ENCODE measurements at places on chromosomes 2 and 18.

- no peak for DNase-seq
Observed at GRCh38 chr2:8525582-8526402, 156.1 kb upstream of the ID2 start.

DNA sequence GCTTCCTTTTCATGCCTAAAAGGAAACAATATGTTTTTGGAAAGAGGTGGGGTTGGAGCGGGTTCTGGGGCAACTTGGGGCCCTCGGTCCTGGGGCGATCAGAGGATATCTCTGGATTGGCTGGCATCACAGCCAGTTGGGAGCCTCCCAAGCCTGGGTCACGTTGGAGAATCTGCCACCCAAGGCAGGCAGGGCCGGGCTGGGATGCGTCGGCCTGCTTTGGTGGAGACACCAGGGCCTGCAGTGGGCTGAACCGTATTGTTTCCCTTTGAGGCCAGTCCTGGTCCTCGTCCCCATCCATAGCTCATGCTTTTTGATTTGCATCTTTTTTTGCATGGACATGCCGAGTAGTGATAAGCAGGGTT lies 235.8 kb downstream of the ATAD2B start:
- no peak for DNase-seq

DNA sequence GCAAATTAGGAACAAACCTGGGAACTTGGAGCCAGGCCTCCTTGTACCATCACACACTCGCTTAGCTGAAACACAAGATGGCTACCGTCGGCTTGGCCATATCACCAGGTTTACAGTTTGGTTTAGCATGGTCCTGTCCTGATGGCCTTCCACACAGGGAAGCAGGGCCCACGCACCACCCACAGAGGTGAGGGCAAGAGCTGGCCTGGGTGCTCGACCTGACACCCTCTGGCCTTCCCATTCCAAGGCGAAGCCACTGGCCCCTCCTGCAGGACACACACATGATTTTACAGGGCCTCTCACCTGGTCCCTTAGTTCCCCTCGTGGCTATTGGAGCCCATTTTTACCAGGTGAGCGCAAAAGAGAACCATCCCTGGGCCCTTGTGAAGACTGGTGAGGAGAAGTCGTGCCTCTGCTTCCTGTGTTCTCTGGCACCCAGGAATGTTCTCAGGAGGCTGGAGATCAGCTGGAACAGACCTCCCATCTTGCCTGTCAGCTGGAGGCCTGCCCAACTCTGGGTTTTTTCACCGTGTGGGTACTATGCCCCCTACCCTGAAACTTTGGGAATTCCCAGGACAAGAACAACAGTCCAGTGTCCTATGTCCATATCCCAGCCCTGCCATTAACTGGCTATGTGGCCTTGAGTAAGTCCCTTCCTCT lies 53.0 kb upstream of the FOSL2 start:
- no peak for DNase-seq

DNA sequence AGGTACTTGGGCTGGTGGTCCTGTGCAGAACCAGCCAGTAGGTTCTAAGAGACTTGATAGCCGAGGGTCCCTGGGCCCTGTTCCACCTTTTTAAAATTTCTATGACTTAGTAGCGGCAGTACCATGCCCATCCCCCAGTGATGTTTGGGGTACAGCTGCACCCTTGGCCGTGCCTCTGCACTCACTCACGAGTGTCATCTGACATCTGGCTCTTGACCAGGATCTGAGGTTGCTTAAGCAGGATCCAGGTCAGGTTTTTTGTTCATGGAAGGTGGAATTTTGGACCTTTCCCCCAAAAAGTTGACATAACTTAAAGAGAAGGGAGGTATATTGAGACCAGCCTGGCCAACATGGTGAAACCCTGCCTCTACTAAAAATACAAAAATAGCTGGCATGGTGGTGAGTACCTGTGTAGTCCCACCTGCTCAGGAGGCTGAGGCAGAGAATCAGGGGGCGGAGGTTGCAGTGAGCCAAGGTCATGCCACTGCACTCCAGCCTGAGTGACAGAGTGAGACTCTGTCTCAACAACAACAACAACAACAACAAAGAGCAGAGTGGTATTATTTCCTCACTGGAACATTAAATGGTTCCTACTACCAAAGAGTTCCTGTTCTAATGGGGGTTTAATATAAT lies 163.6 kb downstream of the NEDD4L start:
- DNase-seq, result no peak

GRCh38 chr18:67467188-67467587 lies 49.3 kb downstream of the DSEL start:
- DNase-seq, result no peak

DNA sequence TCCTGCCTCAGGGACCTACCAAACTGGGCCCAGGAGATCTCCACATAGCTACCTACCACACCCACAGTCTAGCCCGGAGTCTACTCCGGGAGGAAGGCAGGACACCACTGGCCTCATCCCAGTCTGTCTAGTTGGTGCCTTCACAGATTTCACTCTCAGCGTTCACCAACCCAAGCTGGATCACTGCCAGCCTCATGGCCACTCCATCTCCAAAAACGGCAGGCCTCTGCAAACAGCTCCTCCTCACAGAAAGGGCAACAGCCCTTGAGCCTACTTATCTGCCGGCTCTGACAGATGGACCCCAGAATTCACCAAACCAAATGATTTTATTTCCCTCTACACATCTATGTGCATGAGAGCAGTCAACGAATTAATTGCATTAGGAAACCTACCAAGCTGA lies 61.3 kb downstream of the NCKAP5 start:
- DNase-seq, result no peak

GRCh38 chr2:53939656-53940055 lies 31.1 kb downstream of the PSME4 start:
- DNase-seq, result no peak

DNA sequence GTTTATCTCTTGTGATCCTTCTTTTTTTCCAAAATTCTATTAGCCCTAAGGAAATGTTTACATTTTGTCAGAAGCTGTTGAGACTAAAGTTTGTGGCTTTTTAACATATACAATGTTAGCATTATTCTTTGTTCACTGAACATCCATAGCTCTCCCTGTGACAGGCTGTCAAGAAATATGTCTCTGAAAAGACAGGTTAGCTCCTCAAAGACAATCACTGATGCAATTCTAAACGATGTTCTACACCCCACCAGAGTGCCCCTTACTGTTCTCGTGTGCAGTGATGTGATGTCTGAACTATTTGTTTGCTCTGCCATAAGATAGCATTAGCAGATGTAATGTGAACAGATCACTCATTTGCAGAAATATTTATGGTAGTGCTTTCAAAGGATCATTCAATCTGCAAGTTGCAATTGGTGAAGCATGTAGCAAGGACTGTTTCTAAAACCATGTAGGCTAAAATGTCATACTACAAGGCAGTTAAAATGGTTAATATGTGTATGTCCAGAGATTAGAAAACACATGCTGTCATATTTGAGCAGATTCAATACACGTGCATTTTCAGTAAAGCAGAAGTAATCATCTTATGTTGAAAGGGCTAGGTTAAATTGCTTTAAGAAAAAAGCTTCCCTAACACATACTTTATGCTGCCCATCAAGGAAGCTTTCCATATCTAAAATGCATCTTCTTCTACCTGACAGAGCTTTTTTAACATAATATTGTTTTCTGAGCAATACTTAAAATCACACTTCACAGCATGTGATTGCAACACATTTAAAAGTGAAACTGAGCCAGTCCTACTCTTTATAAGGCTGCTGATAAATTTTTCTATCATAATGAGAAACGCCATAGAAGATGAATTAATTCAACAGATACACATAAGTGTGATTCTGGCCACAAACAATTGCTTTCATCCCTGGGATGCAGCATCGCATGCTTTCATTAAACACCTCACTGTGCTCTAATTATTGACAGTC lies 285.7 kb upstream of the UBE2E3 start:
- DNase-seq, result no peak

GRCh38 chr2:232228971-232229894 lies 149.3 kb upstream of the ALPP start:
- no peak for DNase-seq

DNA sequence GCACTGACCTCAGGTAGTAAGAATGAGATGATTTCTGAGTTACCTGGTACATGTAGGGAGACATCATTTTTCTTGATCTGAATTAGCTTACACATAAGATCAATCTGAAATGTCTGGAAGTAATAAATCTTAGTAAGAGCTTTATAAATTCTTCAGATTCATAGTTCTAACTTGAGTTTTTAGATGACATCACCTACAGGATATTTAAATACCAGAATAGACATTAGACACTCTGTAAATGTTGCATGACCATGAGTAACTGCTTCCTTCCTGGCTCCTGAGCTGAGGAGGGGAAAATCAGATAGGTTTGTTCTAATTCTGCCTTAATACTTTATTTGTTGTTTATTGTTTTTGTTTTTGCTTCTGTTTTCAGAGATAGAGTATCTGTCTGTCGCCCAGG lies 181.8 kb downstream of the PHLPP1 start:
- no peak for DNase-seq

GRCh38 chr2:169683425-169684134 lies 10.6 kb downstream of the CFAP210 start:
- no peak for DNase-seq

DNA sequence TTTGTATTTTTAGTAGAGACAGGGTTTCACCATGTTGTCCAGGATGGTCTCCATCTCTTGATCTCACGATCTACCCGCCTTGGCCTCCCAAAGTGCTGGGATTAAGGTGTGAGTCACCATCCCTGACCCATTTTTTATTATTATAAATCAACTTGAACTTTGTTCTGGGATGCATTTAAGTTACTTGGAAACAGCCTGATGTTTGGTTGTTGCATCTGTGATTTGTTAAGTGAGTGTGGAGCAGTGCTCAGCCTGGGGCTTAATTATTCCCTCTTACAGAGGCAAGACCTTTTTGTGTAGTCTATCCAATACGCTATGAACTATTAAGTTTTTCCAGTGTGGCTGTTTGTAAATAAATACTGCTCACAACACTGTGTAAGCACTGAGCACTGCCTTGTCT lies 32.6 kb downstream of the MTA3 start:
- DNase-seq, result no peak

DNA sequence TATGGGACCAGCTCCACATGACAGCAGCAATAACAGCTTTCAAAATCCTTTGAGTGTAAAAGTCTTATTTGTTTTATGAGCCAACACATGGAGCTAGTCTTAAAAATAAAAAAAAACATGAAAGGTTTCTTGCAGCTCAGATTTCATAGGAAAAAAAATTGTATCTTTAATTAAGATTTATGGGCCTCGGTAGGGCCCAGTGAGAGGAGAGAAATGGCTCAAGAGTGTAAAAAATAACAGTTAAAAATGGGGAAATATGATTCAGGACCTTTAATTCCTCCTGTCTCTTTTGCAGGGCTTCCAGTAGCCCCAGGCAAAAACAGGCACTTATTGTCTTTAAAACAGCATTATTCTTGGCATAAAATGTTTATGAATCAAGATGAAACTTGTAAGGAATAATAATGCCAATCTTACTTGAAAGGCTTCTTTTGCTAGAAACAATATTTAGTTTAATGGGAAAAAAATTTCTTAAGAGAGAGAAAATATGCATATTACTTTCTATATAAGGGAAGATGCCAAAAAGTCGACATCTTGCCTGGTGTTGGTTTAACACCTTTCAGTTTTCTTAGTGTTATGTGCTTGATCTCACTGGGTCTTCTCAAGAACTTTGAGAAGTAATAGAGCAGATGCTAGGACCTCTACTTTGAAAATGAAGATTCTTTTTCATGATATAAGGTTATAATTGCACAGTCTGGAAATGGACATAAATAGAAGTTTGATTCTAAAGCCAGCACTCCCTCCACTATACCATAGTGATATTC lies 71.3 kb upstream of the SETBP1 start:
- no peak for DNase-seq

Measured in stimulated activated CD4-positive, alpha-beta T cell treated with anti-CD3 and anti-CD28 coated beads, Interleukin-2, amount 100 ng/mL, for 4 hours (primary cell).